ENCODE measurements at places on chromosomes 1 and 21.

- DNase-seq, result no peak
Measured at GRCh38 chr1:162145280-162145965, 75.9 kb downstream of the NOS1AP start.

GRCh38 chr1:15192916-15193550 lies 39.5 kb downstream of the TMEM51 start:
- no peak for DNase-seq

GRCh38 chr1:178055093-178055492 lies 38.8 kb upstream of the RASAL2 start:
- DNase-seq, result no peak

- DNase-seq, result no peak
Measured at GRCh38 chr1:48841461-48841860, 64.8 kb upstream of the BEND5 start.

- DNase-seq, result no peak
Measured at GRCh38 chr1:165834881-165835280, 7.5 kb downstream of the UCK2 start.

DNA sequence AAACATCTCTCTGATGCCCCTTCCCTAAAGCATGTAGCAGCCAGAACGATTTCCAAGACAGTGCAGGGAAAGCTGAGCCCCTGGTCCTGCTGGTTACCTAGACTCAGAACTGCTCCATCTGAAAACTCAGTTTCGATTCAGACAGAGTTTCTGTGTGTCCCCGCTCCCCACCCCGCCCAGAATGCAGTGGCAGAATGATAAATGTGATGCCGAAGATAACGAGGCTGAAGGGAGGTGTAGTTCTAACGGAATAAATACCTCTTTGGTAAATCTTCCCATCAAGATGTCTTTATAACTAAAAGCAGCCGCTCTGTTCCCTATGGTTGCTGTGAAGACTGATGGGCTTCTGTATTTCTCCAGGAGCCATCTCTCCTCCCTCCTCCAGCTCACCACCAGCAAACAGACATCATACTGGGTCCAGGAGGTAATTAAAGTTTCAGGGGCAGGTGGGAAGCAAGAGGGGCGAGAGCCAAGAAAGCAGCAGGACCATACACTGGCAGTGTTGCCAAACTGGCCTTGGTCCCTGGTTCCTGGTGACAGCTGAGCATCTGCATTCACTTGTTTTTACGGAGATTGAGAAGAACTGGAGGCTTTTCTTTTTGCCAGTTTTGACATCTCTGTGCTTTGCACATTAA lies 76.9 kb downstream of the DDX20 start:
- no peak for DNase-seq

DNA sequence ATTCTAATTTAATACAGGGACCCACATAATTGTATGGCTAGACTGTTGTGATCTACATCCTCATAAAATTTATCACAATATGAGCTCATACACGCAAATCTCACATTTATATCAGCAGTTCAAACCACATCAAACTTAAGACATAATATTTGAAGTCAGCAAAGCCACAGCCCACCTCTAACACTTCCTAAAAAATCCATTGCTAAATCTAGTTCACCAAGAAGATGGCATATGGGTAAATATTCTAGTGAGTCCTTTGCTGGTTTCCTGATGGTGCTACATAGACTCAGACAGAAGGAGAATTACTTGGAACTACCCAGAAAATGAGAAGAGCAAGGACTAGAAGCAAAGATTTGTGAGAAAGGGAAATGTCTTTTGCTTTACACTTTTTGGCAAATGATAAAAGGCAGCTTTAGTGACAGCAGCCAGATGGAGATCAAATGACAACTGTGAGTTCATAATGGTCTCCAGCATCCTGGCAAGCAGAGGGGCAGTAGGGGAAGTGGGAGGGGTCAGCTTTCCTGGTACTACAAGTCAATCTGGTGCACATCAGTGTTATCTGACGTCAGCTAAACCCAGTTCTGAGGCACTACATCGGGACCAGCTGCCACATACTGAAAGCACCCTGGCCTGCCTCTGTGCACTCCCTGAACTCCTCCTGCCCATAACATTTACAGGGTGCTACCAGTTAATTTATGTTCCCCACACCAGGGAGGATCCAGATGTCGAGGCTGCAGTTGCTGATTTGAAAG lies 10.6 kb upstream of the GADD45A start:
- DNase-seq, result no peak

- no peak for DNase-seq
Measured at GRCh38 chr1:36855699-36856494, 178.4 kb downstream of the GRIK3 start.

DNA sequence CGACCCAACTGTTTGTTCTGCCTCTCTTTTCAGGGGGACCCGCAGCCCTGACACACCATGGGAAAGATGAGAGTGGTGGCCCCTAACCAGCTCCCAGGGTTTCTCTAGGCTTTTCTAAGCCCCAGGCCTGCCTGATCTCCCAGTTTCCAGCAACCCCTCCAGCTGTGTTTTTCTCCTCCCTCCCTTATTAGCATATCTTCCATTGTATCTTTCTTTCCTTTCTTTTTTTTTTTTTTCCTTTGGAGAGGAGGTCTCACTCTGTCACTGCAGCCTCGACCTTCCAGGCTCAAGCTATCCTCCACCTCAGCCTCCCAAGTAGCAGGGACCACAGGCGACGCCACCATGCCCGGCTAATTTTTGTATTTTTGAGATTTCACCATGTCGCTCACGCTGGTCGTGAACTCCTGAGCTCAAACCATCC lies 1.8 kb upstream of the CERS2 start:
- no peak for DNase-seq

DNA sequence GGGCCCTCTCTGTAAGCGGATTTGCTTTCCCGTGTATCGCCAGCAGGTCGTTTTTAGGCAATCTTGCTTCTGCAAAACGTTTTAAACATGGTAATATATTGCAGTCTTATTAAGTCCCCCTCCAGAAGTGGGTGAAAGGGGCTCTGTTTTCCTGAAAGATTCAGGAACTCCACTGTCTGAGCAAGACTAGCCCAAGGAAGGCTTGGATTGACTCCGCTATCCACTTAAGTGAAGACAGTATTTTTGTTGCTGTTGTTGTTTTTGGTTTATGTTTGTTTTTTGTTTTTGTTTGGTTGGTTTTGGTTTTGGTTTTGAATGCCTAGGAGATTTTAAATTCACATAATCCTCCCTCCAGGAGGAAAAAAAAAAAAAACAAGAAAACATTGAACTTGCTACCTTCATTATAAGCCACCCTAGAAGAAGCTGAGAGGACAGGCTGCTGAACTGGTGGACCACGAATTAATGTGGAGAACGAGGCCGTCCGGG lies 29.1 kb upstream of the NFIA start:
- no peak for DNase-seq

GRCh38 chr1:20324704-20325406 lies 34.2 kb downstream of the VWA5B1 start:
- DNase-seq, result no peak

Measured in stimulated activated CD8-positive, alpha-beta memory T cell treated with anti-CD3 and anti-CD28 coated beads, Interleukin-4, amount 100 ng/mL, for 1 hour (primary cell).